Fibroblast of lung (primary cell): ENCODE measurements at places on chromosomes 16 and 17. TPM values are rescaled to one million over a fixed set of nuclear protein-coding genes. Genes with fewer than 3 reads are reported as not detected.

The PRSS33 gene
- total RNA-seq: not detected in 2 replicates

The NPIPA8 gene
- not detected in 2 replicates for total RNA-seq

The SPDYE4 gene
- not detected in 2 replicates for total RNA-seq

DNA sequence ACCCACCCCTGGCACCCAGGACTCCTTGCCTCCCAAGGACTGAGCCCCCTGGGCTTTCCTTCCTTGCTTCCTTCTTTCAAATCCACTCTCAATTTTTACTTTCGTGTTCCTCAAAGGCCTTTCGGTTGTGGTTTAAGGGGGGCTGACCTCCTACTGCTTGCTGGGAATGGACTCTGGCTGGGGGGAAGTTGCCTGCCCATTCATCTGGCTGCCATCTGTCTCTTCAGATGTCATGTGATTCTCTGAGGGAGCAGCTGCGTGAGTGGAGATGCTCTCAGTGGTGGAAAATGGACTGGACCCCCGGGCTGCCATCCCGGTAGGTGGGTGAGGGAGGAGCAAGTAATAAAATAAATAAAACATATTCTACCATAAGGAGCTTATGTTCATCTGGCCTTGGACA lies 93.8 kb upstream of the RPRML start:
- peak; percentile 9 for DNase-seq
- H3K4me3 ChIP-seq: no peak overlapping the region
- H3K27ac ChIP-seq: no peak overlapping the region

GRCh38 chr17:42562388-42563142 lies 617 bp downstream of the COASY start:
- H3K4me3 ChIP-seq: peak overlapping the region; percentile 85
- peaks cover 14% of the 10 kb centered on the region for H3K4me1 ChIP-seq
- no peaks in the 10 kb centered on the region for H3K27me3 ChIP-seq
- H3K36me3 ChIP-seq: peaks cover 16% of the 10 kb centered on the region
- peak overlapping the region; percentile 83 for H3K27ac ChIP-seq

GRCh38 chr17:55463600-55463999 lies 42.0 kb upstream of the MMD start:
- H3K4me3 ChIP-seq: no peak overlapping the region
- peaks cover 3% of the 10 kb centered on the region for H3K4me1 ChIP-seq
- no peaks in the 10 kb centered on the region for H3K36me3 ChIP-seq
- no peak for DNase-seq
- H3K27me3 ChIP-seq: no peaks in the 10 kb centered on the region
- H3K27ac ChIP-seq: no peak overlapping the region

- H3K27me3 ChIP-seq: no peaks in the 10 kb centered on the region
- peaks cover 54% of the 10 kb centered on the region for H3K4me1 ChIP-seq
- H3K4me3 ChIP-seq: no peak overlapping the region
- H3K36me3 ChIP-seq: no peaks in the 10 kb centered on the region
- no peak overlapping the region for H3K27ac ChIP-seq
Observed at GRCh38 chr16:11088074-11088730, 143.8 kb downstream of the CLEC16A start.

- peak overlapping the region; percentile 90 for H3K27ac ChIP-seq
- H3K27me3 ChIP-seq: no peaks in the 10 kb centered on the region
- H3K36me3 ChIP-seq: peaks cover 6% of the 10 kb centered on the region
Observed at GRCh38 chr16:526181-527014, 1.1 kb upstream of the CAPN15 start.

GRCh38 chr17:55652114-55652823 lies 70.4 kb downstream of the TMEM100 start:
- DNase-seq: no peak
- H3K4me3 ChIP-seq: no peak overlapping the region
- H3K36me3 ChIP-seq: no peaks in the 10 kb centered on the region
- H3K27ac ChIP-seq: no peak overlapping the region
- no peaks in the 10 kb centered on the region for H3K27me3 ChIP-seq

- no peaks in the 10 kb centered on the region for H3K4me1 ChIP-seq
- no peaks in the 10 kb centered on the region for H3K36me3 ChIP-seq
- no peak overlapping the region for H3K27ac ChIP-seq
- H3K4me3 ChIP-seq: no peak overlapping the region
- DNase-seq: peak; percentile 12
Observed at GRCh38 chr17:5331506-5331905, 49.4 kb downstream of the RABEP1 start.

GRCh38 chr16:31701734-31702133 lies 171.9 kb upstream of the ZNF267 start:
- H3K27ac ChIP-seq: no peak overlapping the region
- no peak for DNase-seq
- H3K4me3 ChIP-seq: no peak overlapping the region
- H3K36me3 ChIP-seq: peaks cover 1% of the 10 kb centered on the region
- no peaks in the 10 kb centered on the region for H3K27me3 ChIP-seq
